ENCODE measurements at places on chromosomes 16 and 17. TPM values are rescaled to one million over a fixed set of nuclear protein-coding genes. Genes with fewer than 3 reads are reported as not detected.

DNA sequence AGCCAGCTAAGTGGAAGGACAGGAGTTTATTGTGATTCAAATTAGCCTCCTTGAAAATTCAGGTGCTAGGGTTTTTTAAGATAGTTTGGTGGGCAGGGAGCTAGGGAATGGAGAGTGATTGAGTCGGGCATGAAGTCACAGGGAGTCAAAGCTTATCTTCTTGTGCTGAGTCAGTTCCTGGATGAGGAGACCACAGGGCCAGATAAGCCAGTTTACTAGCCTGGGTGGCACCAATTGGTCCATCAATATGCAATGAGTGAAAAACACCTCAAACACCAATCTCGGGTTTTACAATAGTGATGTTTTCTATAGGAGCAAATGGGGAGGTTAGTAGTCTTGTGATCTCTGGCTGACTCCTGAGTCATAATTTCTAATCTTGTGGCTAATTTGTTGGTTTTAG lies 165.1 kb downstream of the ABCC12 start:
- H3K4me1 ChIP-seq, result peaks cover 5% of the 10 kb centered on the region
- H3K27ac ChIP-seq, result no peak overlapping the region
- no peak for DNase-seq
- no peaks in the 10 kb centered on the region for H3K36me3 ChIP-seq

DNA sequence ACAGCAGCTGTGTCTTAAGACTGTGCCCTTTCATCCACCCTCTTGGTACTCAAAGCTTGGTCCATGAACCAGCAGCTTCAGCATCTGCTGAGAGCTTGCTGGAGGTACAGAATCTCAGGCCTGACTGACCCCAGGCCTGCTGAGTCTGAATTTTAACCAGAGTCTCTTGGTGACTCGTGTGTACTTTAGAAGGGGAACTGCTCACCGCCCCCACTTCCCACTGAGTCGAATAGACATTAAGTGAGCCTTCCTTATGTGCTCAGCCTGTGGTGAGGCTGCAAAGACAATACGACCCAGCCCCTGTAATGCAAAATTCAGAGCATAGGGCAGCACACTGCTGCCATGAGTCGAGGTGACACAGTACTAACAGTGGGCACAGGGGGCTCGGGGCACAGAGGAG lies 662.8 kb downstream of the WWOX start:
- no peak overlapping the region for H3K27ac ChIP-seq
- no peaks in the 10 kb centered on the region for H3K4me1 ChIP-seq
- DNase-seq, result no peak
- no peak overlapping the region for H3K4me3 ChIP-seq

DNA sequence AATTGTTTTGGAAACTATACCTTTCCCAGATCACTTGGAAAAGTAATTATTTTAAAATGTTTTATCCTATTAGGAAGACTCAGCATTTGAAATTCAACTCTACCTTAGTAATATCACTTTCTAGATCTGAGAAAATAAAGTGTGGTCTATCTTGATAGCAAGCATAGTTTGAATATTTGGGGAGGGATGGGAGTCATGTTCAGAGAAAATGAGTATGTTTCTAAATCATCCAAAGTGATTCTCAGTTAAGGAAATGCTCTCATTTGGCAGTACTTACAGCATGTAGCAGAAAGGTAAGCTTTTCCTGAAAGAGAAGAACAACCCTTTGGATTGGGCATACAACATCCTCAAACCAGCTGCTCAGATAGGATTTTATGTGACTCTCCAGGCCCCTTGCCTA lies 6.9 kb downstream of the C17orf75 start:
- peaks cover 3% of the 10 kb centered on the region for H3K36me3 ChIP-seq
- H3K27ac ChIP-seq, result no peak overlapping the region
- no peak for DNase-seq
- no peak overlapping the region for H3K4me3 ChIP-seq
- no peaks in the 10 kb centered on the region for H3K27me3 ChIP-seq

DNA sequence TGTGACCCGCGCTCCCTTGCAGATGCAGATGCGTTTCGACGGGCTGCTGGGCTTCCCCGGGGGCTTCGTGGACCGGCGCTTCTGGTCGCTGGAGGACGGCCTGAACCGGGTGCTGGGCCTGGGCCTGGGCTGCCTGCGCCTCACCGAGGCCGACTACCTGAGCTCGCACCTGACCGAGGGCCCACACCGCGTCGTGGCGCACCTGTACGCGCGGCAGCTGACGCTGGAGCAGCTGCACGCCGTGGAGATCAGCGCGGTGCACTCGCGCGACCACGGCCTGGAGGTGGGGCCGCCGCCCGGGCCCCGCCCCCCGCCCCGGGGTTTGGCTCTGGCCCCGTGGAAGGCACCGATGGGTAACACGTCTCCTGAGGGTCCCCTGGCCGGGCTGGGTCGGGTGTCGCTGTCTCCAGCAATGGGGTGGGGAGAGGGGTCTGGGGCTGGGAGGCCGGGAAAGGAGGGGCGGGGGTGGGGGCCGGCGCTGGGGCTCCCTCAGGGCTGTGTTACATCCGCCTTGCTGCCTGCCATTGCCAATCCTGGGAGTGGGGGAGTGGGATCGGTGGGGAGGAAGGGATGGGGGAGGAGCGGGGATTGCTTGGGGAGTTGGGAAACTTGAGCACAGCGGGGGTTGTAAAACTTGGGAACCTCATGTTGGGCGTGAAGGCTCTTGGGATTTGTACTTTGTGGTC lies 737 bp downstream of the NUDT16L1 start:
- no peaks in the 10 kb centered on the region for H3K4me1 ChIP-seq
- H3K4me3 ChIP-seq, result peak overlapping the region; percentile 93
- H3K36me3 ChIP-seq, result no peaks in the 10 kb centered on the region
- peak; percentile 35 for DNase-seq
- H3K27ac ChIP-seq, result no peak overlapping the region

- no peak for DNase-seq
- peaks cover 53% of the 10 kb centered on the region for H3K4me1 ChIP-seq
- H3K27me3 ChIP-seq, result peaks cover 7% of the 10 kb centered on the region
- no peak overlapping the region for H3K4me3 ChIP-seq
- H3K36me3 ChIP-seq, result no peaks in the 10 kb centered on the region
- peak overlapping the region; percentile 52 for H3K27ac ChIP-seq
Observed at GRCh38 chr16:70708366-70709246, 22.8 kb upstream of the MTSS2 start.

SHPK gene
- total RNA-seq, result 14.1 TPM

AXIN2 gene
- 44.8 TPM for total RNA-seq

Measured in endothelial cell (in vitro differentiated cells).